T follicular helper cell (primary cell): ENCODE measurements at places on chromosomes 2 and 18.

- no peak for DNase-seq
Measured at GRCh38 chr18:58041633-58042032, 2.4 kb upstream of the NEDD4L start.

DNA sequence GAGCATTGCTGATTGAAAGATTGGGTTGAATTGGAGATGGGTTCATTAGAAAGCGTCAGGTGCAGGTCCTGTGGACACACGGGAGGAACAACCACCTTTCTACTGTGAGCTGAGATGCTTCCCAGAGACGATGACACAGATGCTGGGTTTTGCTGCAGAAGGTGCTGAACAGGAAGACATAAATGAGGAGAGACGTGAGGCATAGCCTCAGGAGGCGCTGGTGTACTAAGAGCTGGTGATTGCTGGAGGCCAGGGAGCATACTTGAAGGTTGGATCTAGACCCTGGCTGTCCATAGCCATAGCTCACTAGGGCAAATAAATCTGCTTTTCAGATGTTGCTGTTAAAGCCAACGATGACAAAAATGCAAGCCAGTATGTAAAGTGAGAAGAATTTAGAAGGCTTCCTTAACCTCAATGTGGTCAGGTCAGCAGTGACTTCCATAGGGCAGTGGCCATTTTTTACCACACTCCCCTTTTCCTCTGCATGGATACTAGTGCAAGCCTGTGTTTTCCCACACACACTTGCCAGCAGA lies 153.7 kb downstream of the SOX11 start:
- no peak for DNase-seq

GRCh38 chr18:49456794-49457193 lies 3.7 kb downstream of the DYM start:
- DNase-seq: no peak

GRCh38 chr2:190500054-190500502 lies 34.4 kb downstream of the NEMP2 start:
- no peak for DNase-seq

GRCh38 chr2:168501466-168502065 lies 45.5 kb downstream of the CERS6 start:
- DNase-seq: no peak
